ENCODE measurements at places on chromosomes 7 and 10. TPM values are rescaled to one million over a fixed set of nuclear protein-coding genes. Genes with fewer than 3 reads are reported as not detected.

CARD11 gene
- 1.4 TPM for total RNA-seq

KNDC1 gene
- 0.16 TPM for total RNA-seq

PAX4 gene
- not detected for total RNA-seq

CALCR gene
- 0.24 TPM for total RNA-seq

GBX1 gene
- not detected for total RNA-seq

DNA sequence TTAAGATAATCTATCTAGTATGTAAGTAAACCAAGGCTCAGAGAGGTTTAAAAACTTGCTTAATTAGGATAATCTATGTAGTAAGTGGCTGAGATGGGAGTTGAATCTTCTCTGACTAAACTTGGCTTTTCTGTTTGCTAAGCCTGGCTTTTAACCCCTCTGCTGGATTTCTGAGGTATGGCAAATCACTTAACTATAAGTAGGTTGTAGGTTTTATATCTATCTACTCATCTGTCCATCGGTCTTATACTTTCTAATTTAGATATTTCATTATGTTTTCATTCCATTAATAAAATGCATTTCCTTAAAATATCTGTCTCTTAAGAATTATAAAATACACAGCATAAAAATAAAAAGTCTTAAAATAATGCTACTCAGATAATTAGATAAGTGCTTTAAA, 59.4 kb downstream of the ST7 start:
- no peak for DNase-seq

DNA sequence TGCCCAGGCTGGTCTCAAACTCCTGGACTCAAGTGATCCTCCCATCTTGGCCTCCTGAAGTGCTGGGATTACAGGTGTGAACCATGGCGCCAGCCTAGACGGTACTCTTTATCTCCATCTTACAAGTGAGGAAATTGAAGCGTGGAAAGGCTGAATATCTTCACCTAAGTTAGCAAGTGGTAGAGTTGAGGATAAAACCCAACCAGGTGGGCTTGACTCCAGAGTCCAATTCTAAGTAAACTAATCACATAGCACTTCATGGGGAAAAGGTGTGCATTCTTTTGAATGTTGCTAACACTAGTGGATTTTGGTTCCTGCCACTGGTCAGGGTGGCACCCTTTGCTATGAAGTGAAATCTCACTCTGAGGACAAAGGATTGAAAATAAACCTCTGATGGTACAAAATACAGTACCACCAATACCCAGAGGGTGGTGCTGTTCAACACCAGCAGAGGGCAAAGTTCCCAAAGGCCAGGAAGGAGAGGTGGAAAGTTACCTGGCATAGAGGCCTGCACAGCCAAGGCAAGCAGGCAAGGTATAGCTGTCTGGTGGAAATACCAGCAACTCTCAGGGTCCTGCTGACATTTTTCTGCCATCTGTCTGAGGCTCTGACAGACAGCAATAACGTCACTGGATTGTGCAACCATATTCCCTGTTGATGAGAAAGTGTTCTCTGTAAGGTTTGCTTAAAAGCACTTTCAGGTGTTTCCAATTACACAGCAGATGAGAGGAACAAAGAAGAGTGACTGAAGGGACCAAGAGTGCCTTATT, 17.6 kb downstream of the ZDHHC16 start:
- DNase-seq, result no peak

GRCh38 chr10:76644476-76644875, 993.1 kb downstream of the KCNMA1 start:
- DNase-seq, result no peak

- no peak for DNase-seq
Measured at GRCh38 chr10:120943542-120943941, 92.4 kb downstream of the WDR11 start.

GRCh38 chr10:69241575-69241974, 21.4 kb downstream of the HKDC1 start:
- no peak for DNase-seq

GRCh38 chr10:21387868-21388267, 137.6 kb downstream of the SKIDA1 start:
- DNase-seq, result no peak

DNA sequence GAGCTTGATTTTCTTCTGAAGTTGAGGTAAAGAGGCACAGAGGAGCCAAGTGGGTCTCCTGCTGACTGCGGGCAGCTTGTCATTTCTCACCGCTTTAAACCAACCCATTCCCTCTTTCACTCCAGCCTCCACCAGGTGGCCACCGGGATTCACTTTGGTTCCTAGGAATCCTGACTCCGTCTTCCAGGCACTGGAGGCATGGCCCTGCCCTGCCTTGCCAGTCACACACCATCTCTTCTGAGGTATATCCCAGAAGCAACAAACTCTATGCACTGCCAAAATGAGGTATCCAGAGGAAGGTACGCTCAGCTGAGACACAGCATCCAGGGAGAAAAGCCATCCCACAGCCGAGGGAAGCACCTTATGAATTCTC, 280.8 kb downstream of the TNS3 start:
- DNase-seq, result no peak

- DNase-seq, result no peak
Measured at GRCh38 chr10:125124907-125125306, 35.5 kb downstream of the CTBP2 start.

DNA sequence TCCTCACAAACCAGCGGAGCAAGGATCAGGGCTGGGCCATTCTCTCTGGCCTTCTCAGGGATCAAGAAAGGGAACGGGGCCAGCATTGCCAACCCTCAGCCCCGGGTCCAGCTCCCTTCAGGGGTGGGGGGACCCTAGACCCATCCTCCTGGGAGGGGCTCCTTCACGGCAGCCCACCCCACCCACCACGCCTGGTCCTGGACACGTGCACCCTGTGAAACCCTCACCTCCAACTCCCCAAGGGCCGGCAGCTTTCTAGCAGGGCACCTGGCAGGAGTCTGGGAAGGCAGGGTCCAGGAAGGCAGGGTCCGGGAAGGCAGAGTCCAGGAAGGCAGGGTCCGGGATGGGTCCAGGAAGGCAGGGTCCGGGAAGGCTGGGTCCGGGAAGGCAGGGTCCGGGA, 46.6 kb upstream of the ADGRA1 start:
- DNase-seq, result no peak

- no peak for DNase-seq
Measured at GRCh38 chr7:99733448-99733847, 1.5 kb downstream of the CYP3A7 start.

- no peak for DNase-seq
Measured at GRCh38 chr10:11447586-11447985, 163.9 kb downstream of the USP6NL start.

GRCh38 chr7:49797987-49798660, 24.7 kb downstream of the VWC2 start:
- DNase-seq, result no peak

GRCh38 chr7:46291601-46292150, 370.6 kb upstream of the IGFBP3 start:
- no peak for DNase-seq

GRCh38 chr7:70793821-70794220, 338.1 kb upstream of the GALNT17 start:
- no peak for DNase-seq
